Esophagus squamous epithelium (tissue), 5 donors: ENCODE measurements at places on chromosomes 7 and 10. TPM values are rescaled to one million over a fixed set of nuclear protein-coding genes. Genes with fewer than 3 reads are reported as not detected.

GPR15LG gene
- total RNA-seq = 132 TPM

CCDC136 gene
- total RNA-seq = 4.2 TPM

SMKR1 gene
- 1.7 TPM for total RNA-seq

ASIC3 gene
- not detected for total RNA-seq

PKD2L1 gene
- total RNA-seq = not detected

SLC18A3 gene
- not detected for total RNA-seq

DNA sequence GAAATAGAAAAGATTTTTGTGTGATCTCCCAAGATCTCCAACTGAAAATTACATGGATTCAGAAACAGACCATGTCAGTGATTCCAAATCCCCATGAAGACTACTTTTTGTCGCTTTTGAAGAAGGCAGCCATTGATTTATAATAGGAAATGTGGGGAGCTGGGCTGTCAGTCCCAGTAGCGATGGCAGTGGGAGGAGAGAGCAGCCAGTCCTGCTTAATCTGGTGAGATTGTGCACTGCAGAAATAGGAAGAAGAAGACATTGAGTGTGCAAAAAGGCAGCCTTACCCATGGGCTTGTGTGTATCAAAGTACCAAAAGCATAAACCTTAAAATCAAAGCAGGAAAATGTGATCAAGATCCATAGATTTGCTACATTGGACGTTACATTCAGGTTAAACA lies 4.8 kb downstream of the ADRB1 start:
- DNase-seq = no peak

- DNase-seq = no peak
Observed at GRCh38 chr7:18566829-18567228, 71.3 kb downstream of the HDAC9 start.

DNA sequence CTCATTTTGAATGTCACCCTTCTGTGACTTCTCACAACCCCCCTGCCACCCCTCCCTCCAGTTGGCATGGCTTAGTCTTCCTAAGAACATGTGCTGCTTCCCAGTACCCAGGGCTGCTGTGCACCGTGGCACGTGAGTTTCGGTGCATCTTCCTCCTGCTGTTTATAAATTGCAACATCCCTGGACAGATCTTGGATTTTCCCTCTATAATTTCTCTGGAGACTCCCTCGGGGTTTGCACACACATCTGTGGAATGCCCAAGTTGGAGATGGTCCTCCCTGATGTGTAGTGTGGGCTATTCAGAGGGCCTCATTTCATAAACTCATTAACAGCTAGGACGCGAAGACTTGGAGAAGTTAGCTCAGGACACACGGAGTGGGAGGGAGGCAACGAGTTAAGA lies 52.9 kb downstream of the IKZF1 start:
- no peak for DNase-seq

DNA sequence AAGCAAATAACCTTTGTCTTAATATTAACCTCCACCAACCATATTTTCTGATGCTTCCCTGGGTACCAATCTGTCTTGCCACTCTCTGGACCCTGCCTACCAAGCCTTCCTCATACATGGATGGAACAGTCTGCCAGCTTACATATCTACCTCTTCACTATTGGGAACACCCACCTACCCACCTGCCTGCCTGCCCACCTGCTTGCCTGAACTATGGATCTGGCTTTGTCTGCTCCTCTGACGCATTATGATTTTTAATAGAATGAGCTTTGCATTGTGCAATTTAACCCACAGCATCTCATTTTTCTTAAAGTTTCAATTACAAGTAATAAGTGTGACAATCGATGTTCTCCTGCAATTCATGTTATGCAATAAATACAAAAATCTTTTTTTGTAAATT lies 137.9 kb upstream of the LSM8 start:
- DNase-seq = no peak

GRCh38 chr7:84524714-84525694 lies 330.4 kb upstream of the SEMA3A start:
- no peak for DNase-seq

- no peak for DNase-seq
Observed at GRCh38 chr10:87753995-87754866, 63.8 kb downstream of the ATAD1 start.

DNA sequence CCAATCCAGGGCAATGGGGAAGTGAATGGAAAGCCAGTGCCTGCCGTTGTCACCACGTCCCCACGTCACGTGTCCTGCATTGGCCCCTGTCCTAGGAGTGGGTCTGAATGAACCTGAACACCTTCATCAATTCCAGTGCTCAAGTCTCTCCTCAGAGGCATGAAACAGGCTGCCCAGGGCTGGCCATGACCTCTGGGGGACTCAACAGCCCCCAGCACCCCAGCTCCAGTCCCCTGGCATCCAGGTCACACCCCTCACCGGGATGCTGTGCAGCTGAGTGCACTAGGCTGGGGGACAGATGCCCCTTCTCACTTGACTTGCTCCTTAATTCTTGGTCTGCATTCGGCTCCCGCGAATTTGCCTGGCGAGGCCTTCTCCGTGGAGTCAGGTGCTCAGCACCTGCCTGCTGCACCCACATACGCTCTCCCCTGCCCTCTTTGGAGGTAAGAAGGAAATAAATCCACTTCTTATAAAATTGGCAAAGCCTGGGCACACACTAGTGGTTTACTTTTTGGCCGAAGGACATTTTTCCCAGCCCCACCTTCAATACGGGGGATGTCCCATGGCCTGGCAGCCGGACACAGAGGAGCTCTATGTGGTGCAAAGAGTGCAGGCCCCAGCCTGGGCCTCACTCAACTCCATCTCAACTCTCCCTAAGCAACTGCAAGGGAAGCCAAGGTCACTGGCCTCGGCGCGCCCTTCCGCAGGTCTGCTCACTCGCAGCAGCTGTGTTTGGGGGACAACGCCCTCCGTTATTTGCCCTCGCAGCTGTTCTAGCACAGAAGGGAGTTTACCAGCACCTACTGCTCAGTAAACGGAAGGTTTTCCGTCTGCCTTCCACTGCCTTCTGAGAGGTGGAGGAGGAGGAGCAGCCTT lies 77.6 kb upstream of the SHH start:
- no peak for DNase-seq

DNA sequence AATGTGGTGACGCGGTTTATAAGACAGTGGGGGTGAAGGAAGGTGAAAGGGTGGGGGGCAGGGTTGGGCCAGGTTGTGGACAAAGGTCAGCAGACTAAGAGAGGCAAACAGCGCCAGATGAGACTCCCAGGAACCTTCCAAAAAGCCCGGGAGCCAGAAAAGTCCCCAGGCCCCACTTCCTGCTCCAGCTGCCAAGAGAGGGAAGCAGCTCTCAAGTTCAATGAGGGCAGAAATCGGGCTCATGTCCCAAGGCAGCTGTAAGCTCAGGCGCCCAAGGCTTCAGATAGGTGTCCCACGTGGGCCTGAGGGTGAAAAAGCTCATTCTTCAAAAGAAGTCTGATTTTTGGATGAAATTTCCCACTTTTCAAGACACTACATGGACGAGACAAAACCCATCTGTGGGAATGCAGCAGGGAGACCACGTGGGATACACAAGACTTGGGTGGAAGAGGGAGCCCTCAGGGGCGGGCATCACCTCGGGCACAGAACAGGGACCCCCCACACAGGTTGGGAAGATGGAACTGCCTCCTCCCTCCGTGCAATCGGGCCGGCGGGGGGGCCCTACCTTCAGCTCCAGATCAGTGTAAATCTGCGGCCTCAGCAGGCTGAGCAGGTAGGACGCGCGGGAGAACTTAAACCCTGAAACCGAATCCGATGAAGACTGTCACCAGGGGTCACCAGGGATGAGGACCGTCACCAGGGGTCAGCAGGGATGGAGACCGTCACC lies 7.8 kb downstream of the PYROXD2 start:
- DNase-seq = no peak

- no peak for DNase-seq
Observed at GRCh38 chr10:113469796-113470195, 83.1 kb upstream of the HABP2 start.

DNA sequence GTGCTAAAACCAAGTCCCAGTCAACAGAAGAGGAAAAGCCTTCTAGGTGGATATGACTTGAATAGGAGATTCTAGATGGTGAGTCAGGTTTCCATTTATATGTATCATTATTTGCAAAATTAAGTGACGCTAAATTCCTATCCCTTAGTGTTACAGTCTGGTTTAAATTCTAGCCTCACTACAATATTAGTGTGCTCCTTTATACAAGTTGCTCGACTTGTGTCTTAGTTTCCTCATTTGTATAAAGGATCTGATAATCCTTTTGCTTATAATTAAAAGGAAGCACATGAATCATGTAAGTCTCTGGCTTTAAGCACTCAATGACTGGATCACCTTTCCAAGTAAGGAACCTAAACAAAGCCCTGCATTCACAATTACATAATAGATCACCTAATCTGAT lies 105.7 kb downstream of the SVOPL start:
- DNase-seq = no peak

DNA sequence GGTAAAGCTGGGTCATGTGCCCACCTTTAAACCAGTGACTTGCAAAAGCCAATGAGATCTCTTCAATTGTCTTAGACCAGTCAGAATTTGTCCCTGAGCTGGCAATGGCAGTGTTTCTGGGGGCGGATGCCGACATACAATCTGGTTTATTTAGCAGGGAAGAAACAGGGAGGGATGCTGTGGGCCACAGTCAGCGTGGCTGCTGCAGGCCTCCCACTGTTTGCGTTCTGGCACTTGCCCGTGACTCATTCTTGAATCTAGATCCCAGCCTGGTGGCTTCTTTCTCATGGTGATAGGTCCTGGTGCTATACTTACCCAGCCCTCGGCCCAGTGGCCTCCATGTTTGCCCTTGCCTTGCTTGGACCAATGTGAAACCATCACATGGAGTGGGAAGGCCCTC lies 3.1 kb upstream of the CPA1 start:
- no peak for DNase-seq

GRCh38 chr10:79946271-79947082 lies 2.4 kb downstream of the SFTPD start:
- no peak for DNase-seq

DNA sequence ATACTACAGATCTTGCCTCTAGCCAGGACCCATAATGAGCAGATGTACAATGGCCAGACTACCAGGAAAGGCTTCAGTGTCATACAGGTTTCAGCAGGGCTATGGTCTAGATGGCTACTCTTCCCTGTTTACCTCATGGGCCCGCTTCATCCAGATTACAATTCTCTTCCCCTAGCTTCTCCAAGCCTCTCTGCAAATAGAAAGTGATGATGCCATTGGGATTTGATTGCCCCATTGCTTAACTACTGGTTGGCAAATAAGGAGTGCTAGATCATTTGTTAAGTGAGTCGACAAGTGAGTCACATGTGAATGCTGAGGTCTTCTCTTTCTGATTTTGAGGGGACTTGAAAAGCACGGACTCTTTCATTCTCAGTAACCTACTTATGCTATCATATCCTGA lies 361.5 kb upstream of the LRRTM3 start:
- no peak for DNase-seq

DNA sequence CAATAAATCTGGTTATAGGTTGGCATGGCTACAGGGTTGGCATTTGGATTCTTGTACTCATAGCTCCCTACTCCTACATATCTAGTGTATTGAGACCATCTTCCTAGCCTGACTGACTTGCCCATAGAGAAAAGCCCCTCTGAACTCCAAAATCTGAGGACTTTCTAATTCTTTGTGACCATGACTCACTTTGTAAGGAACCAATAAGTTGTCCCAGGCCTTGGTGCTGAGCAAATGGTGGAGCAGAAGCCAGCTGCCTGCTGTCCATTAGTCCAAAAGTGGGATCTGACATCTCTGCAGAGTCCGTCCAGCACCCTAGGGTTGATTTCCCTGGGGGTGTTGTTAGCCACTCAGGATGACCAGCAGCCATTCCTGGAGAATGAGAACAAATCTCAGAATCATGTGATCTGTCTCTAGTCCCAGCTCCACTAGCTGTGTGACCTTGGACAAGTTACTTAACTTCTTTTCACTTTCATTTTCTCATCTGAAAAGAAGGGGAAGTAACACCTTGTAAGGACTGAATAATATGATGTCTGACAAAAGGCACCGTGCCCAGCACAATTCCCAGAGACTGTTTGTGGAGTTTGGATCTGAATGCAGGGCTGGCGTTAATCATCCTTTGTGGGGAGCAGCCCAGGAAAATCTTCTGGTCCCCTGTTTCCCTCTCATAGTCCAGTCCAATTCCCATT lies 44.1 kb downstream of the MTURN start:
- DNase-seq = no peak

DNA sequence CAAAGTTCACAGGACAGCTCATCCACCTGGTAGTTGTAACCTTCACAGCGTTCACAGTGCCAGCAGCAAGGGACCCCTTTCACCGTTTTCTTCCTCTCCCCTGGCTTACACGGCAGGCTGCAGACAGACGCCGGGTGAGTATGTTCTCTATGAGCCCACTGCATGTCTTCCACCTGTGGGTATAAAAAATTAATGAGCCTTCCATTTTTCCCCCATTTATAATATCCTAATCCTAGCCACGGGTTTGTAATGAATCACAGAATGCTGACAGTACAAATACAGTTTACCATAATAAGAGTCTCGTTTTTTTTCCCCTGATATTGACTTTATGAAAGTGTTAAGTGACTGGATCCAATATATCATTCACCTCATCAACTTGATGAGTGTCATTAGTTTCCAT lies 719.0 kb downstream of the GRM8 start:
- no peak for DNase-seq
